ENCODE measurements at places on chromosomes 12 and 14. TPM values are rescaled to one million over a fixed set of nuclear protein-coding genes. Genes with fewer than 3 reads are reported as not detected.

The MDGA2 gene
- total RNA-seq = not detected

The SMCO2 gene
- 1.4 TPM for total RNA-seq

The KRT78 gene
- total RNA-seq = not detected

The IFNG-AS1 gene
- not detected for total RNA-seq

The BATF gene
- 152 TPM for total RNA-seq

The PLXNC1 gene
- total RNA-seq = 7.2 TPM
